Hematopoietic multipotent progenitor cell treated with erythropoietin and hydrocortisone succinate and interleukin-3 and kit ligand, for 4 days (in vitro differentiated cells): ENCODE measurements at places on chromosomes 13 and 19.
A peak's percentile ranks its signal among the peaks of the same experiment; 100 is the strongest.

DNA sequence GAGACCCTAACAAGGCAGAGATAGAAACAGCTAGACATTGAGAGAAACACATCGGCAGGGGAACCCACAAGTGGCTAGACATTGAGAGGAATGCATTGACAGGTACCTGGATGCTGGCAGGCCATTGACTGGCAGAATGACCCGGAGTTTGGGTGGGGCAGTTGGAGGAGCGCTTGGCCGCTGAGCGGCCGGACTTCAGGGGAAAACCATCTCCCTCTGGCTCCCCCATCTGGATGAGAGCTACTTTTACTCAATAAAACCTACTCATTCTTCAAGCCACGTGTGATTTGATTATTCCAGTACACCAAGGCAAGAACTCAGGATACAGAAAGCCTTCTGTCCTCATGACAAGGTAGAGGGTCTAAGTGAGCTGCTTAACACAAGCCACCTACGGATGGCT, 473.4 kb downstream of the SLITRK5 start:
- DNase-seq, result no peak

DNA sequence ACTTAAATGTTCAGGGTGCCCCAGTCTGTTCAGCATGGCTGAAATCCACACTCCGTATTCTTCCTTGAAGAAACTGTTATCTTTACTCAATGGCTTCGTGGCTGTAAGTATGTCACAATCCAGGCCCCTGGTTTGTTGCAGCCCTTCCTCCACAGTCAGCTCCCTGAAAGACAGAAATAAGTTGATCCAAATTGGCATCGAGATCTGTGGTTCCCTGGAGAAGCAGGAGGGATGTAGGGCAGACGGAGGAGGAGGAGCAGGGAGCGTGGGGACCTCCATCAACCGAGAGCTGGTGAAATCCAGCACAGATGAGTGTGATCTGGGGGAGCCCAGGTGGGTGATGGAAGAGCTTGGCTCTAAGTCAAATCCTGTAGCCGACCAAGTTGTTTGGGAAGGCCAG, 304 bp downstream of the TSPAN16 start:
- peak; percentile 61 for DNase-seq

GRCh38 chr13:67632590-67632989, 402.5 kb upstream of the PCDH9 start:
- DNase-seq, result peak; percentile 13

GRCh38 chr13:40126306-40127085, 471.0 kb downstream of the COG6 start:
- no peak for DNase-seq

GRCh38 chr19:5595129-5595528, 27.4 kb upstream of the TINCR start:
- DNase-seq, result peak; percentile 24

DNA sequence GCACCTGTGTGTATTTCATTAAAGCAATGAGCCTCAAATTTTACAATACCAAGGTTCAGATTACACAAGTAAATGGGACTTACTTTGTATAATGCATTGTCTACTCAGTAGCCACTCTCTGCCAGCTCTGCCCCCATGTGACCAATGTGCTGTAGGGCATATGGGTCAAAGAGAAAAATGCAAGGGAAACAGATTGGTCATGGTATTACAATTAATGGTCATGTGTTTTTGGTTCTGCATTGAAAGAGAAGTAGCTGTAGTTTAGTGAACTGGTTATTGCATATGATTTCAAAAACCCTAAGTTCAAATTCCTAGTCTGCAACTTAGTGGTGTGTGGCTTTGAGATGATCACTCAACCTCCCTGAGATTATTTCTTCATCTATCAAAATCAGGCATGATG, 545.4 kb downstream of the SUCLA2 start:
- peak; percentile 29 for DNase-seq

- DNase-seq, result no peak
Observed at GRCh38 chr13:58830841-58831240, 1199.3 kb downstream of the PCDH17 start.

DNA sequence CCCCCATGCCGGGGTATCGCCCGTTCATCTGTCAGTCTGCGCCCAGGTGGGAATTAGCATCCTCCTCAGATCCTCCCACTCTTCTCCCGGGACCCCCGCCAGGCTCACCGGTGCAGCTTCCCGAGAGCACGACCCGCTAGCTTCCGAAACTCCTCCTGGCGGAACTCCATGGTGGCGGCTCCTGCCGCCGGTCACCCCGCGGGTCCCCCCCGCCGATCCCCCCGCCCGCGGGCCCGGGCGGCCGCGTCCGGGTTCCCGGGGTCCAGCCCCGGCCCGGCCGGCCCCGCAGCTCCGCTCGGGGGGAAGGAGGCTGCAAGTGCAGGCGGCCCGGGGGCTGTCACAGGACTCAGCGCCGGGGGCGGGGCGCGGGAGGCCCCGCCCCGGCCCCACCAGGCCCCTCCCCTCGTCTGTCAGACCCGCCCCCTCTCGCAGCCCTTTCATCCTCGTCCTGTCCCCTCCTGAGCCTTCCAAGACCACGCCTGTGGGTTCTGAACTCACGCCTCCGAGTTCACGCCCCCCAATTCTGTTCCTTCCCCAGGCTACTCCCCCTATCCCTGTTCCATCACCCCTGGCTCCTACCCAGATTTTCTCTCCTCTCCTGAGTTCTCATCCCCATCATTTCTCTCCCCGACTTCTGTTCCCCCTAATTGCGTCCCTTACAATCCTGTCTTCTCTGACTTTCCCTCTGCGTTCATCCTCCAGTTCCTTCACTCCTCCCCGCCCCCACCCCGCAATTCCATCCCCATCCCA, at the start of gene SLC17A7:
TSS of gene SLC17A7 (minus strand) at position 318 of the 750 bp plus-strand sequence. CDS start at position 170, 148 bp downstream.
- DNase-seq, result peak; percentile 67

DNA sequence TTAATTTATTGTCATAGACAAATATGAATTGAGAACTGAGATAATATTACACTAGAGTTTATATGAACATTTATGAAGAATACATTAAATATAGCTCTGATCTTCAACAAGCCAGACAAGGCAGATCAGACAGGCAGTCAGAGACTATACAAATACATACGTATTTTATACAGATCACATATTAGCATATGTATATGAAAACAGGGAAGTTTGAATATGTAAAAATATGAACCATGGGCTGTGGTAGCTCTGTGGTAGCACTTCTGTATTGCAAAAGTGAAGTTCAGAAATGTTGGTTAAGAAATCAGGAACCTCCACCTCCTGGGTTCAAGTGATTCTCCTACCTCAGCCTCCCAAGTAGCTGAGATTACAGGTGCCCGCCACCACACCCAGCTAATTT, 20.7 kb downstream of the GPR180 start:
- DNase-seq, result peak; percentile 25

GRCh38 chr13:20401931-20402856, 123.5 kb downstream of the CRYL1 start:
- peak; percentile 75 for DNase-seq

- DNase-seq, result no peak
Observed at GRCh38 chr19:29578349-29578748, 27.7 kb upstream of the POP4 start.

- peak; percentile 93 for DNase-seq
Observed at GRCh38 chr19:8487137-8487851, 15.1 kb downstream of the PRAM1 start.

DNA sequence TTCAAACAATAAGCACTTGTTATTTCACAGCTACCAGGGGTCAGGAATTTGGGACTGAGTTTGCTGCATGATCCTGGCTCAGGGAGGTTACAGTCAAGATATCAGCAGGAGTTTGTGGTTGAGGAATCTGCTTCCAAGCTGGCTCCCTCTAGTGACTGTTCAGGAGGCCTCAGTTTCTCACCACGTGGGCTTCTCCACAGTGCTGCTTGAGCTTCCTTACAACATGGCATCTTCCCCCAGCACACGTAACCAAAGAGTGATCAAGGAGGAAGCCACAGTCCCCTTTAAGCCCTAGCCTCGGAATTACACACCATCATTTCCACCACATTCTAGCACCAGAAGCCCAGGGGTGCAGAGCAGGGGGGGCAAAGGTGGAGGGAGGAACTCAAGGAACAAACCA, 28.8 kb downstream of the CELF5 start:
- DNase-seq, result peak; percentile 26

DNA sequence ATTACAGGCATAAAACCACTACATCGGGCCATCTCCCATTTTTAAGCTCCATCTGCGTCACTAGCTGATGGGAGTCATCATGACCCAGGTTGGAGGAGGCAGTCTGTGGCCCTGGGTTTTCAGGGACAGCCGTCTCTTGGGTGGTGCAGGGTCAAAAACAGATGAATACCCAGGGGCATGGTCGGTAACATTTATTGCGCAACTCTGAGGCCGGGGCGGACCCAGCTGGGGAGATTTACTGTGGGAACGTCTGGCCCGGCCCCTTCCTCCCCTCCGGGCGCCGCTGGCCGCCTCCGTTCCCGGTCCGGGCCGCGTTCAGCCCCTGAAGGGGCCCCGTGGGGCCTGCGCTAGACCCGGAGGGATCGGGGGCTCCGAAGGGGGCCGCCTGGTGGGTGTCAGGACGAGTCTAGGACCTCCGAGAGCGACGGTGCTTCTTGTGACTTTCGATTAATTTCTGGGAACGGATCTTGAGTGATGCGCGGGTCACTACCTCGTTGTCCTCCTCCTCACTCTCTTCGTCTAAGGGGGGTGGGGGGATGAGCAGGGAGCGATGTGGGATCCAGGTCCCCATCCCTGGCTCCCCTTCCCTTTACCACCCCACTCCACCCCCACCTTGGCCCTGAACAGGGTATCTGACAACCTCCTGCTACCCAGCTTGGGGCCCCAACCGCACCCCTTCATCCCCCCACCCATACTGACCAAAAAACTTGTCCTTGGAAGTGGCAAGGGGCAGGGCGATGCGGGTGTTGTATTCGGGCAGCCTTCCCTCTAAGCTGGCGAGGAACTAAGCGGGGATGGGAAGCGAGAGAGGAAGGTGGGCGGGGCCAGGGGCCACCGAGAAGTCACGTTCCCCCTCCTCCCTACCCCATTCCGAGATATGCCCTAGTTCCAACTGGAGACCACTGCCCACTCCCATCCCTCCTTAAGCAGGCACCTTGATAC, 1.6 kb upstream of the RGL3 start:
- no peak for DNase-seq

DNA sequence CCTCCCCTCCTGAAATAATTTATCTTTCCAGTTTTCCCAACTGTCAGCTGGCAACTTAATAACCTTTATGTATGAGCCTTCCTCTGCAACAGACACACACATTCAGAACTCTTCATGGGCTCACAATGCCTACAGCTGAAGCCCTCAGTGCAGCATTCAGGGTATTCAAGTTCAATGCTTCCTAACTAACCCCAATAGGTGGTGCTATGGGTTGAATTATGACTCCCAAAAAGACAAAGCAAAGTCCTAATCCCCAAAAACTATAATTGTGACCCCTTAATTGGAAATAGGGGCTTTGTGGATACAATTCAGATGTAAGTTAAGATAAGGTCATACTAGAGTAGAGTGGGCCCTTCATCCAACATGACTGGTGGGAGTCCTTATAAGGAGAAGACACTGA, 202.2 kb downstream of the SUCLA2 start:
- peak; percentile 59 for DNase-seq

DNA sequence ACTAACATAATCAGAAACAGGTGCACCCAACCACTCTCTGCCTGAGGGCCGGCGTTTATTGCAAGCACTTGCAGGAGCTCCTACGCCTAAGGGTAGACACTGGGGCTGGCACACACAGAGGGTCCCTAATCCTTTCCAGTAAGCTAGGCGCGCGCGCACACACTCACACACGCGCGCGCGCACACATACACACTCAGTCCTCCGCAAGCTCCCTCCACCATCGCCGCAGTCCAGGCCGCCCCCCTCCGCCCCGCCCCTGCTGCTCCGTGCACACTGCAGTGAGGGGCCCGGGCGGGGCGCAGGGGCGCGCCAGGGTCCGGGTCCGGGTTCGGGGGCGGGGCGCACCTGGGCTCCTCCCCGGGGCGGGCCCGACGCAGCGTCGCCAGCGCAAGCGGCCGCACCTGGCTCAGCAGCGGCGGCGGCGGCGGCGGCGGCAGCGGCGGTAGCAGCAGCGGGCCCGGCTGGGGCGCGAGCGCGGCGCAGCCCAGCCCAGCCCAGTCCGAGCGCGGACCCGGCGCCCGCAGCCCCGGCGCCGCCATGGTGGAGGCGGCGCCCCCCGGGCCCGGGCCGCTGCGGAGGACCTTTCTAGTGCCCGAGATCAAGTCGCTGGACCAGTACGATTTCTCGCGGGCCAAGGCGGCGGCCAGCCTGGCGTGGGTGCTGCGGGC, at the start of gene CAMSAP3:
TSS of gene CAMSAP3 (plus strand) at position 398 of the 668 bp plus-strand sequence. CDS start at position 538, 140 bp downstream.
- peak; percentile 47 for DNase-seq

DNA sequence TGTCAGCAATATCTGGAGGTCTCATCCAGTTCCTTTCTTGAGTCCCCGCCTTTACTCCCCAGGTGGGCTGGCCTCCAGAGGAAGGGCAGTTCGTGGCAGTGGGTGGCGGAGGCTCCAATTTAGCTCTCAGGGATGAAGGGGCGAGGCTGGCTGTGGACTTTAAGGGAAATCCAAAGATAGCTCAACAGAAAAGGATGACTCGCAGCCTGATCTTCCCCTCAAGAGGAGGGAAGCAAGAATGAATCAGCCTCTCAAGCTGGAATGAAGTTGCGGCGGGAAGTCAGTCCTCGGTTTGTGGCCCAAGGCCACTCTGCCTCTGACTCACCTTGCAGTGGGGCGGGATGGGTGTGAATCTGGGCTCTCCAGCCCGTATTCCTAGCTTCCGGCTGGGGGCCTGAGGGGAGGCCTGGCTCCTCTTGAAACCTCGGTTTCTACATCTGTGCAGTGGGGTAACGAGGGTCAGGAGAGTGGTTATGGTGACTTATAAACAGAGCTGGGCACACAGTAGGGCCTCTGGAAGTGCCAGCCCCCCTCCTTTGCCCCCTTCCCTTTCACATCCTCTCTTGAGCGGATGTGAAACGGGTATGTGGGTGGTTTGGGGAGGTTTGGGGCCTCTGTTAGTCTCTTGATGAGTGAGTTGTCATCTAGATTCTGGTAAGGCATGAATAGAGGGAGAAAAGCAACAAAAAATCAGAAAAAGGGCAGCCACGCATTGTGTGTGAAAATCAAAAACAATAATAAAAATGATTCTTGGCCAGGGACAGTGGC, 10.5 kb upstream of the SMG9 start:
- no peak for DNase-seq

DNA sequence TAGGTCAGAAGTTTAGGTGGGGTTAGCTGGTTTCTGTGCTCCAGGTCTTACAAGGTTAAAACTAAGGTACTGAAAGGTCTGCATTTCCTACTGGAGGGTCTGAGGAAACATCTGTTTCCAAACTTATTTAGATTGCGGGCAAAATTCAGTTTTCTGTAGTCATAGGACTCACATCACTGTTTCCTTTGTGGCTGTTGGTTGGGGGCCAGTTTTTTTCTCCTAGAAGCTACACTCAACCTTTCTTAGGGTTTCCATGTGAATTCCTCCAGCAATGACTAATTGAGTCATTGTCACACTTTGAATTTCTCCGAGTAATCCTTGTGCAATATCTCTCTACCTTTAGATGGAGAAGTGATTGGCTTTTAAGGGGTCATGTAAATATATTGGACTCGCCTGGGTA, 773.4 kb upstream of the SLITRK1 start:
- DNase-seq, result peak; percentile 77

- no peak for DNase-seq
Observed at GRCh38 chr19:32091241-32091640, 254.2 kb upstream of the ZNF507 start.

GRCh38 chr13:109162248-109163036, 533.0 kb downstream of the MYO16 start:
- DNase-seq, result peak; percentile 60
